ENCODE measurements at places on chromosomes 1 and 21. TPM values are rescaled to one million over a fixed set of nuclear protein-coding genes. Genes with fewer than 3 reads are reported as not detected.

DNA sequence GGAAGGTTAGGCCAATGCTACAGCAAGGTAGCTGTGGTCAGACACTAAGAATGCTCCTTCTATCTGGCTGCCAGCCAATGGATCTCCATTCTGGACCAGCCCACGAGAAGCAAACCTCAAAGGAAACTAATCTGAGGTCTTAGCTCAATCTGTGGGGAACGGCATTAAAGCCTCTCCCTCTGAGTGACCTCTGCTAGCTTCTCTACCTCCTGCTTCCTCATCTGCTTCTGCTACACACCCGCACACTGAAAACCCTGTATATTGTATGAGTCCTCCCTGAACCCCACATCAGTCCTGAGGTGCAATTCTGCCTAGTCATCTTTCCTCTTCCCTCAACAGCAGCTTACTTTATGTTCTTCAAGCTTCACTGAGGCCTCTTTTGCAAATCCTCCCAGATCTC, 6.9 kb upstream of the GALE start:
- H3K27me3 ChIP-seq = no peaks in the 10 kb centered on the region
- no peak for DNase-seq
- H3K4me3 ChIP-seq = no peak overlapping the region
- no peaks in the 10 kb centered on the region for H3K4me1 ChIP-seq
- H3K36me3 ChIP-seq = peaks cover 5% of the 10 kb centered on the region

DNA sequence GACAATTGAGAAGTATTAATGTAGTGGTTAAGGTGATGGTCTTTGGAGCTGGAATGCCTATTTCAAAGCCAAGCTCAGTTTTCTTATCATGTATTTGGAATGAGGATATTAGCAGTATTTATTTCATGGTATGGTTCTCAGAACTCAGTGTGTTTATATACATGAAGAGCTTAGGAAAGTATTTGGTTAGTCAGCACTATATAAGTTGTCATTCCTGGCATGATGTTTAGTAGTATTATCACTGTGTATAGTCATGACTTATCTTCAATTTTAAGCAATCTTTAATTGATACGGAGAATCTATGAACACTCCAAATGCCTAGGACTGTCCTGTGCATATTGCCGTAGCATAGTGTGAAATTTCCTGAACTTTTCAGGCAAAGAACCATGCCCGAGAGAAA, 501.9 kb upstream of the USP24 start:
- H3K27me3 ChIP-seq = peaks cover 20% of the 10 kb centered on the region
- no peak for DNase-seq
- H3K4me3 ChIP-seq = no peak overlapping the region
- no peaks in the 10 kb centered on the region for H3K4me1 ChIP-seq

DNA sequence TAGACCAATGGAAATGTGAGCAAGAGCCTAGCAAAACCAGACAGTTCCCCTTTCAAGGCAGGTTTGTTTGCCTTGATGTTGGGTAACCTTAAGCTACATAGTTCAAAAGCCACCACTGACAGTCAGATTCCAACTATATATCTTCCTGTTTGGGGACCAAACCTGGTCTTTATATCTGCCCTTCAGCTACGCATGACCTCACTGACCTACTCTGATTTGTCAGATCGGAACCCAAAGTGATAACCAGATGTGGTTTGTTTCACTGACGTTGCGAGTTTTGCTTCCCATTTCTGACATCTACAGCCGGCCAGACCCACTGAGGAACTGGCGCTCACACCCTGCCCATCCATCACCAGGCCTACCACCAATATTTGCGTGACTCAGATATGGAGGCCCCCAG, 361.1 kb upstream of the CHRM3 start:
- no peak for DNase-seq
- H3K4me3 ChIP-seq = no peak overlapping the region
- no peak overlapping the region for H3K27ac ChIP-seq
- H3K4me1 ChIP-seq = no peaks in the 10 kb centered on the region

- no peaks in the 10 kb centered on the region for H3K36me3 ChIP-seq
- no peak overlapping the region for H3K4me3 ChIP-seq
- no peak for DNase-seq
- H3K27me3 ChIP-seq = no peaks in the 10 kb centered on the region
- no peak overlapping the region for H3K27ac ChIP-seq
- H3K4me1 ChIP-seq = no peaks in the 10 kb centered on the region
Observed at GRCh38 chr1:110067479-110067892, 3.0 kb downstream of the ALX3 start.

- no peak overlapping the region for H3K4me3 ChIP-seq
- no peak overlapping the region for H3K27ac ChIP-seq
- H3K36me3 ChIP-seq = no peaks in the 10 kb centered on the region
- no peaks in the 10 kb centered on the region for H3K27me3 ChIP-seq
Observed at GRCh38 chr1:216238844-216239243, 184.4 kb downstream of the USH2A start.

- no peak overlapping the region for H3K27ac ChIP-seq
- H3K27me3 ChIP-seq = no peaks in the 10 kb centered on the region
- DNase-seq = no peak
- H3K36me3 ChIP-seq = no peaks in the 10 kb centered on the region
- H3K4me3 ChIP-seq = no peak overlapping the region
Observed at GRCh38 chr1:79895573-79895972, 889.0 kb upstream of the ADGRL4 start.

- no peaks in the 10 kb centered on the region for H3K4me1 ChIP-seq
- no peaks in the 10 kb centered on the region for H3K36me3 ChIP-seq
- H3K27me3 ChIP-seq = peaks cover 12% of the 10 kb centered on the region
- no peak overlapping the region for H3K4me3 ChIP-seq
- no peak for DNase-seq
Observed at GRCh38 chr1:55700359-55701130, 485.4 kb upstream of the USP24 start.

DNA sequence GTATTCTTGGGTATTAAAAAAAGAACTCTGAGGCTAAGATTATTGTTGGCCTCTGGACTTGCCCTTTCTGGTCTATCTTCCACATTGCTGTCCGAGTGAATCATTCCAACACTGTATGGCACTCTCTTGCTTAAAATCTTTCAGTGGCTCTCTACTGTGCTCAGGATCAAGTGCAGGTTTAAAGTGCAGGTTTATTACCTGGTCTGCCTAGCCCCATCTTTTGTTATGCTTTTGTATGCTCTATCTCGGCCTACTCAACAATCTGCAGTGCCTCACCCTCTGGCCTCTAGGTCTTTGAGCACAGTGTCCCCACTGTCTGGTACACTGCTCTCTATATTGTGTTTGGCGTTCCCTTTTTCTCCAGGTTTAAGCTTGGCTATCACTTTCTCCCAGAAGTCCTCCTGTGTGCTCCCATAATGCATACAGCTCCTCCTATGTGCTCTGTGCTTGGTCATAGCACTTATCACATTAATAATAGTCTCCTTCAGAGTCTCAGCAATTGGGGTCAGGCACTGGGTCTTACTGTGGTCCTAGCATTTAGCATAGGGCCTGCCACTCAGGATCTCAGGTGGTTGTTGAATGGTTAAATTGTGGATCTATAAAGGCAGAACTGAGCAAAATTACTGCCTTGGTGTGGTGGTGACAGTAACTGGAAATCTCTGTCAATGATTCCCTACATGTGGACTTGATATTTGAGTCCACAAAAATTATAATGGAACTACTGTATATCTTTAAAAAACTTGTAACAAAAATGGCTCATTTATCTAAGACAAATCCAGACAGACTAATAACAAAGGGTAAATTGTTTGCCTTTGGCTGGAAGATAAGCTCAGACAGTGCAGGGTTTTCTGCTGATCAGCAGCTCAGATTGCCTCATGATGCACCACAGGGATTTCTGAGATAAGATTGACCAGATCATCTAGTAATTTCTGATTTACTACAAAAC, 10.6 kb upstream of the LDLRAD1 start:
- no peak overlapping the region for H3K27ac ChIP-seq
- H3K27me3 ChIP-seq = no peaks in the 10 kb centered on the region
- peaks cover 5% of the 10 kb centered on the region for H3K36me3 ChIP-seq
- no peak overlapping the region for H3K4me3 ChIP-seq
- DNase-seq = no peak

GRCh38 chr1:245260110-245260882, 105.5 kb downstream of the KIF26B start:
- peaks cover 25% of the 10 kb centered on the region for H3K4me1 ChIP-seq
- peak; percentile 28 for DNase-seq
- H3K4me3 ChIP-seq = no peak overlapping the region
- peaks cover 13% of the 10 kb centered on the region for H3K27me3 ChIP-seq
- no peaks in the 10 kb centered on the region for H3K36me3 ChIP-seq
- H3K27ac ChIP-seq = no peak overlapping the region

Gene FCER1G
- total RNA-seq = not detected

Gene RCC2
- total RNA-seq = 113 TPM

Gene S100A3
- not detected for total RNA-seq

Gene TTC39A
- total RNA-seq = 18.8 TPM

Gene ELF3
- 907 TPM for total RNA-seq

Gene OR14K1
- not detected for total RNA-seq

Gene SRRM1
- 122 TPM for total RNA-seq

Gene CYP4A22
- not detected for total RNA-seq

Gene SPATA17
- 3.0 TPM for total RNA-seq

Gene CHIA
- not detected for total RNA-seq

Gene PCSK9
- total RNA-seq = 31.8 TPM

Data from Calu3 (cell line).